Stimulated activated CD8-positive, alpha-beta memory T cell treated with anti-CD3 and anti-CD28 coated beads, Interleukin-2, amount 100 ng/mL, for 48 hours (primary cell): ENCODE measurements at places on chromosomes 1 and 21.

DNA sequence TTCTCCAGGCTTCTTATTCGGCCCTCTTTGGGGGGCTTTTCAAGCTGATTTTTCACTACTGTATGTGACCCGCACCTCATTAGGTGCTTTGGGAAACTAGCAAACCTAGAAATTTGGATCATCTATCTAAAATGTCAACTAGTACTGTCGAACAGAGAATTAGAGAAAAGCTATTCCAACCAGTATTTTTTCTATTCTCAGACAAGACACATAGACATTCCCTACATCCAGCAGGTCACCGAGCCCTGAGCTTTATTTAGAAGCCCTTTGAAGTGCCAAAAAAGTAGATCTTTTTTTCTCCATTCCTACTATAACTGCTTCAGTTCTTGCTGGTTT lies 310 bp upstream of the SSR2 start:
- no peak for DNase-seq

DNA sequence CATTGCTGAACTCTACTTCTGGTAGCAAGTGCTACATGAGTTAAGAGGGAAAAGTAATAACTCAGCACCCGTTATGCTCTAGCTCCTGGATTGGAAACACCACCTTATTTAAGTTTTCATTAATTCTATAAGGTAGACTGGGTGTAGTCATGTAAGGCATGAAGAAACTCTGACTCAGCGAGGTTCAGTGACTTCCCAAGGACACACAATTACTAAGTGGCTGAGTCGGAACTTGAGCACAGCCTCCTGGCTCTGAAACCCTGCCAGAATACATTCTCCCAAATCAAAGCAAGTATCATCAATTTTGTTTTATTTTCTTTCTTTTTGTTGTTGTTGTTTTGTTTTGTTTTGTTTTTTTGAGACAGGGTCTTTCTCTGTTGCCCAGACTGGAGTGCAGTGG lies 29.1 kb upstream of the SCCPDH start:
- DNase-seq: no peak

DNA sequence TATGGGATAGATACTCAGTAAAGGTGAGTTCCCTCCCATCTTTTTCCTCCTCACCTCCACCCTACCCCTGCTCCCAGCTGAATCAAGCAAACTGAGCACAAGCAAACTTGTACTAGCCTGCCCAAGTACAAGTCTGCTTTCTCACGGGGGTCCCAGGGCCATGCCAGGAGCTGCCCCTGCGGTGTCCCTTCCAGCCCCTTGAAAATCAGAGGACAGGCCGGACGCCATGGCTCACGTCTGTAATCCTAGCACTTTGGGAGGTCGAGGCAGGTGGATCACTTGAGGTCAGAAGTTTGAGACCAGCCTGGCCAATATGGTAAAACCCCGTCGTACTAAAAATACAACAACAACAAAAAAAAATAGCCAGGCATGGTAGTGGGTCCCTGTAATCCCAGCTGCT lies 17.5 kb upstream of the IFFO2 start:
- no peak for DNase-seq

- DNase-seq: no peak
Measured at GRCh38 chr1:16409536-16410152, 27.6 kb downstream of the SPATA21 start.
